Central memory CD8-positive, alpha-beta T cell (primary cell): ENCODE measurements at places on chromosomes 7 and 10.

DNA sequence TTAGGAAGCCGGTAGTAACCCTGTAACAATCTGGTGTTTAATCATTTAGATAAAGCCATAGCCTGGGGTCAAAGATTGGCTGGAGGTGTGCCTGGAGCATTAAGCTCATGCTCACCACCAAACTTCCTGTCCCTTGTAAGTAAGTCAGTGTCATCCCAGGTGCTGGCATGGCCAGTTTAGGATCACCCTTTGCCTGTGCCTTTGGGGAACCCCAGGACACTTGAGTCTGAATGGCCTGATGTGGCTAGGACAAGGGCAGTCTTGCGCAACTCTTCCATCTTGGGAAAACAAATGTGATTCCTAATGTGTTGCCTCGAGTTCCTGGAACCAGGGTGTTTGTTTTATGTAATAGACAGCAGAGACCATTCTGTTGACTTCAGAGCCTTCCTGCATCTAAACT is 154.8 kb downstream of the GRK5 start:
- DNase-seq: no peak
- peaks cover 23% of the 10 kb centered on the region for H3K4me1 ChIP-seq
- peaks cover 2% of the 10 kb centered on the region for H3K36me3 ChIP-seq
- no peak overlapping the region for H3K4me3 ChIP-seq
- H3K27me3 ChIP-seq: no peaks in the 10 kb centered on the region

GRCh38 chr10:24590697-24591457 is 132.8 kb downstream of the ARHGAP21 start:
- H3K27me3 ChIP-seq: no peaks in the 10 kb centered on the region
- no peaks in the 10 kb centered on the region for H3K4me1 ChIP-seq
- no peak for DNase-seq
- H3K36me3 ChIP-seq: peaks cover 29% of the 10 kb centered on the region
- no peak overlapping the region for H3K27ac ChIP-seq
- H3K4me3 ChIP-seq: no peak overlapping the region

DNA sequence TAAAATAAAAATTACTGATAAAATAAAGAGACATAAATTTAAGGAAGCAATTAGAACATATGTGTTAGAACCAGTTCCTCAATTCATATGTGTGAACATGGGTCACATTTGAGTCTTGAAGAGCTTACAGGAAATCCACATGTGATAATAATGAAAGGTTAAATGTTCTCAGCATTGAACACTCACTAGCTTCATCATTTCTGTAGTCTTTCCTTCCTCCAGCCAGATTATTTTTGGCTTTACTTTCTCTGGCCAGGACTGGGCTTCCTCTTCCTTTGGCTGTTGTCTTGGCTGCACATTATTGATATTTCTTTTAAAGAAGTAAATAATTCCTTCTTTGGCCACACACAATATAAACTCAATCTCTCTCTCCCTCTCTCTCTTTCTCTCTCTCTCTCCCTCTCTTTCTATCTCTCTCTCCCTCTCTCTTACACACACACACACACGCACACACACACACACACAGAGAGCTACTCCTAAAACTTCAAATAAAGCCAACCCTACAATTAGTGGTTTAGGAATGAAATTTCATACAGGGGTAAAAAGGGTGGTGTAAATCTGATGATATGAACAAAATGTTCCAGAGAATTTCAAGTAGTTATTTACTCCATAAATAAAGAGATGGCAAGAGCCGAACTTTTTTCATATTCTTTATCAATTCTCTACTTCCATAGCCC is 171.2 kb downstream of the REEP3 start:
- H3K27ac ChIP-seq: no peak overlapping the region
- H3K27me3 ChIP-seq: peaks cover 10% of the 10 kb centered on the region
- no peaks in the 10 kb centered on the region for H3K36me3 ChIP-seq
- H3K4me1 ChIP-seq: no peaks in the 10 kb centered on the region
- no peak overlapping the region for H3K4me3 ChIP-seq

GRCh38 chr7:114081606-114082425 is 163.0 kb upstream of the PPP1R3A start:
- no peak for DNase-seq
- H3K27me3 ChIP-seq: peaks cover 89% of the 10 kb centered on the region
- H3K4me3 ChIP-seq: no peak overlapping the region
- no peak overlapping the region for H3K27ac ChIP-seq
- peaks cover 28% of the 10 kb centered on the region for H3K4me1 ChIP-seq

DNA sequence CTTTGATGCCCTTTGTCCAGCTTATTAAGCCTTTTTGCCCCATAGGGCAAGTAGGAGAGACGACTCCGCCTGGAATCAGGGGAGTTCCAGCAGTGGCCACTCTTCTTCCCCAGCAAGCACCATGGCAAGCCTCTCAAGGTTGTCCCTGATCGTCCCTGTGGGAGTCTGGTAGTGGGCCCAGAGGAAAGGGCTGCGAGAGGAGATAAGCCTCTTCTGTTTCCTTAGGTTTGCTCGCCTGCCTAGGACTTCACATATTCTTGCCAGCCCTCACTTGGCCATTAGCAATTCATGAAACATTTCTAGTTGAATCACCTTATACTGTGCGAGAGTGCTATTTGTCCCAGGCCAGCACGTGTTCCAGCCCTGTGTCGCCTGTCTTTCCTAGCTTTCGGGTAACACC is 47.8 kb upstream of the CPN1 start:
- H3K4me1 ChIP-seq: no peaks in the 10 kb centered on the region
- DNase-seq: no peak
- H3K4me3 ChIP-seq: no peak overlapping the region

- no peak overlapping the region for H3K4me3 ChIP-seq
- H3K27me3 ChIP-seq: no peaks in the 10 kb centered on the region
- H3K36me3 ChIP-seq: no peaks in the 10 kb centered on the region
- no peak for DNase-seq
Measured at GRCh38 chr7:111401516-111401915, 160.8 kb downstream of the IMMP2L start.

DNA sequence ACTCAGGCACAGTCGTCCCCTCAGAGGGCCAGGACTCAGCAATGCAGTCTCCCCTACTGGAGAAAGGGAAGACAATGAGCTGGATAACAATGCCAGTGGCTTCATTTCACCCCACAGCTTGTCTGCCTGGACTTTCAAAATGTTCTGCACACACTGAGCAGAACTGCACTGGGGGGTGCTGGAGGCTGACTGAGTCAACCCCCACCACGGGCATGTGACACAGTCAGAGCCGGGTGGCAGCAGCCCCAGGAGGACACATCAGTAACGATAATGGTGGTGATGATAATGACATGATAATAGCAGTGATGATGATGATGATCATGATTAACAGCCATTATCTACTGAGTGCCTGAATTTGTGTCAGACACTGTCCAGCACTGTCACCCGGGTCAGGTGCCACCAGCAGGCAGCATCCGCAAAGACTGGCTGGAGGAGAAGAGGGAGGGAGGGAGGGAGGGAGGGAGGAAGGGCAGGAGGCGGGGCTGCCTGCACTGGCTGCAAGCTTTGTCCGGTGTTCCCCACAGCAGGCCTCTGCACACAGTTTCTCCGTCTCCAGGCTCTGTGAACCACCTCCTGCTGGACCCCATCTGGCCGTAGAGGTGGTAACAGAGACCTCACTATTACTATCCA is 67.4 kb downstream of the PLXNA4 start:
- H3K27ac ChIP-seq: no peak overlapping the region
- no peaks in the 10 kb centered on the region for H3K36me3 ChIP-seq
- H3K4me1 ChIP-seq: peaks cover 18% of the 10 kb centered on the region
- H3K27me3 ChIP-seq: no peaks in the 10 kb centered on the region
- DNase-seq: no peak
- H3K4me3 ChIP-seq: no peak overlapping the region

DNA sequence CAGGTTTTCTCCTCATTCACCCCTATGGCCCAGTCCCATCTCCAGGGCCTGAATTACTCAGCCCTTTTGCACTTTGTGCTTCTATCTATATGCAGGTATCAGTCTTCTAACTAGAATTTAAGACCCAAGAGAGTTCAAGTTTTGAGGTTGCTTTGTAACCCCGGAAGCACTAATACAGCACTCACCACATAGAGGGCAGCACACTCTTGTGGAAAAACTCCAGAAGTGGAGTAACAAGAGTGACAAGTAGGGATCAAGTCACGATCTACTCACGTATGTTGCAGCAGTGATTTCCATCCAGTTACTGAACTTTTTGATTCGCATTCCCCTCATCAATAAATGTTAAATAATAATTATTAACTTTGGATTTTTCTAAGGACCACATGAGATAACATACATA is 151.0 kb downstream of the CHCHD3 start:
- peaks cover 4% of the 10 kb centered on the region for H3K36me3 ChIP-seq
- no peak for DNase-seq

GRCh38 chr7:151838861-151839381 is 38.0 kb downstream of the PRKAG2 start:
- peak overlapping the region; percentile 44 for H3K4me3 ChIP-seq
- peaks cover 7% of the 10 kb centered on the region for H3K4me1 ChIP-seq
- peaks cover 1% of the 10 kb centered on the region for H3K36me3 ChIP-seq
- no peaks in the 10 kb centered on the region for H3K27me3 ChIP-seq
- DNase-seq: peak; percentile 60

- DNase-seq: no peak
- no peak overlapping the region for H3K27ac ChIP-seq
- H3K4me1 ChIP-seq: no peaks in the 10 kb centered on the region
- no peaks in the 10 kb centered on the region for H3K36me3 ChIP-seq
- no peak overlapping the region for H3K4me3 ChIP-seq
Measured at GRCh38 chr7:82559193-82559805, 115.7 kb upstream of the CACNA2D1 start.

DNA sequence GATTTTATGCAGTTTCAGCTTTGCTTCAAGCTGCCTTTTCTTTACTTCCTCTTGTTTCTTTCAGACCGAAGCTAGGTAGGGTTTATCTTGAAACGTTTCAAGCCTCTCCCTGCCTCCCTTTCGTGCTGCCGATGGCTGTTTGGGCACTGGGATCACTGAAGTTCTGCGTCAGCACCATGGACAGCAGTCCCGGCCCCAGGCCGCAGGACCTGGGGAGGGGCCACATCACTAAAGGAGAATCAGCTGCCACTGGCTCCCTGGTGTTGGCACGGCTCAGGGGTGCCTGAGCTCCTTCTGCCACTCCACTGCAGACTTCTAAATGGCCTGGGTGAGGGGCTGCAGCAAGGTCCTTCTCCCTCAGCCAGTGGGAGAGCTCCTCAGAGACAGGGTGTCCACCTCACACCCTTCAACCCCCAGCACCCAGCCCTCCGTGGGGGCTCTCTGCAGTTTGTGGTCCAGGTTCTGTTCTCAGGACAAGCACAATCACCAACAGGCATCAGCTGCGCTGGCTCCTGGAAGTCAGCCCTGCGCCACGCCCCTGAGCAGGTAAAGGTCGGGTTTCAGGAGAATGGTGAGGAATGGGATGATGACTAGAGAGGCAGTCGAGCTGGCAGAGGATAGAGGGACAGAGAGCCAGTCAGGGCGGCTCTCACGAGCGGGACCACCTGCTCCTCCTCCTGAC is 387.2 kb downstream of the TCERG1L start:
- no peak overlapping the region for H3K4me3 ChIP-seq
- H3K36me3 ChIP-seq: no peaks in the 10 kb centered on the region
- DNase-seq: no peak
- H3K27me3 ChIP-seq: no peaks in the 10 kb centered on the region
- H3K4me1 ChIP-seq: no peaks in the 10 kb centered on the region

DNA sequence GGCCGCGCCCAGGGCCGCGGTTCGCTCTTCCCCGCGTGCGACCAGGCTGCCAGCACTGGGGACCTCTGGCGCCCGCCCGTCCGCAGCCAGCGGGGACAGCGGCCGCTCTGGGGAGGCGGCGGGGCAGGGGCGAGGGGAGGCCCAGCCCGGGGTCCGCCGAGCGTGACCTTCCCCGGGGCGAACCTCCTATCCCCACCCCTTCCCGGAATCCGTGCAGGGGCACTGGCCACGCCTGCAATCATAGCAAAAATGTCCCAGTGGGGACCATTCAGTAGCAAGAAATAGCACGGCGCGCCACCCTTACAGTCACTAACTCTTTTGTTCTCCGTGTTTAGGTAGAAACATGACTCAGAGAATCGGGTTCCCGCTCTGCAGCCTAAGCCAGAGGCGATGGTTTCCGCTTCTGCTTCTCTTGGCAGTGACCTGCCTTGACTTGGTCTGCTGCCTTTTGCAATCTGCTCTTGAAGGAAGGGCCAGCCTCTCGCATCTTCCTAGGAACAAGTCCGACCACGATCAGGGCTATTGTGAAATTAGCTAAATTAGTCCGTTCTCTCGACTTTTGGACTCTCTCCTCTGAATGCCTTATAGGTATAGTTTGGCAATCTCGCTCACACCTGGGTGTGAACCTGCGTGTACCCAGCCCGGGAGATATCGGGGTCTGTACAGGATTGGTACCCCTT is 79.3 kb upstream of the ACBD5 start:
- no peak for DNase-seq
- no peaks in the 10 kb centered on the region for H3K36me3 ChIP-seq
- H3K4me1 ChIP-seq: no peaks in the 10 kb centered on the region
- no peak overlapping the region for H3K27ac ChIP-seq
- H3K27me3 ChIP-seq: peaks cover 27% of the 10 kb centered on the region
- H3K4me3 ChIP-seq: no peak overlapping the region

GRCh38 chr10:48659790-48660189 is 24.9 kb upstream of the WDFY4 start:
- H3K36me3 ChIP-seq: peaks cover 3% of the 10 kb centered on the region
- H3K4me3 ChIP-seq: no peak overlapping the region
- H3K27ac ChIP-seq: no peak overlapping the region
- peaks cover 10% of the 10 kb centered on the region for H3K4me1 ChIP-seq

DNA sequence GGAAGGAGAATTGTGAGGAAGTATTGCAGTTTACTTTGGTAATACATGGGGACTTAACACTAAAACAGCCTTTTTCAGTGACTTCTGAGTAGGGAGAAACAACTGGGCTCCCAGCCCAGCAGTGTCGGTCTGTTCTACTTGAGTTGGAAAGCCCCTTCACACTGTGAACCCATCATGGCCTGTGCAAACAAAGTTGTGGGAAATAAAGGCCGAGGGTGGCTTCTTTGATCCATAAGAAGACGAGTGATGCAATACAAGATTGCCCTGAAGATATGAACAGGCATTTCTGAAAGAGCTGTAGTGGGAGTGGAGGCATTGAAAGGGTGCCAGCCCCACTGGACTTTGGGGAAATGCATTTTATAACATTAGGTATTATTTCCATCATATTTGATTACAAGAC is 28.3 kb downstream of the C10orf120 start:
- peaks cover 79% of the 10 kb centered on the region for H3K27me3 ChIP-seq
- H3K36me3 ChIP-seq: peaks cover 2% of the 10 kb centered on the region
- DNase-seq: no peak
